ENCODE measurements at places on chromosomes 16 and 17. TPM values are rescaled to one million over a fixed set of nuclear protein-coding genes. Genes with fewer than 3 reads are reported as not detected.

Gene CDH11
- polyA plus RNA-seq = 32.7 TPM

GRCh38 chr16:69830534-69831211, 68.5 kb downstream of the WWP2 start:
- DNase-seq = peak; percentile 80

Gene TSNAXIP1
- polyA plus RNA-seq = 1.0 TPM

DNA sequence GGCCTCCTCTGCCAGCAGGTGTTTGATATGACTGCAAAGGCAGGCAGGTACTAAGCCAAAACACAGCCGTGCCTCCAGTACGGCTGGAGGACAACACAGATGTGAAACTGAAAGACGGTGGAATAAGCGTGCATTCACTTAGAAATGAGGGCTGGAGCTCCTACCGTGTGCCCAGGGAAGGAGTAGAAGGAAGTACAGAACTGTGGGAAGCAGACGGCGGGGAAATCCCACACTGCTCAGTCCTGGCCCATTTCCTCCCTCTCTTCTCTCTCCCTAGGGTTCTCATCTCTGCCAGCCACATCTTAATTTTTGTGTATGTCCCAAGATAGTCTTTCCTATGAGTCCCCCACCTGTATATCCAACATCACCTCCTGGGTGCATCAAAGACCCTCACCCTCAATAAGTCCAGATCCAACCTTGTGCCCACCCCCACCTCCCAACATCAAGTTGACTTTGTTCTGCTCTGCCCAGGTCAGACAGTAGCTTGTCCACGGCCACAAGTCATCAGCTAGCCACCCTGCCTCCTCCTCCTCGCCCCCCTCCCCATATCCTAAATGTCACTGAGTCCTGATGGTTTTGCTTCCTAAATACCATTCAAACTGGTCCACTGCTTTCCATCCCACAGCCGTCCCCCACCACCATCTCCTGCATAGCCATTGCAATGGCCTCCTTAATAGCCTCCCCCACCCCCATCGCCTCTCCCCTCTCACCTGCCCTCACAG, 77.1 kb upstream of the RPL38 start:
- DNase-seq = no peak

Gene NTN1
- 0.13 TPM for polyA plus RNA-seq

DNA sequence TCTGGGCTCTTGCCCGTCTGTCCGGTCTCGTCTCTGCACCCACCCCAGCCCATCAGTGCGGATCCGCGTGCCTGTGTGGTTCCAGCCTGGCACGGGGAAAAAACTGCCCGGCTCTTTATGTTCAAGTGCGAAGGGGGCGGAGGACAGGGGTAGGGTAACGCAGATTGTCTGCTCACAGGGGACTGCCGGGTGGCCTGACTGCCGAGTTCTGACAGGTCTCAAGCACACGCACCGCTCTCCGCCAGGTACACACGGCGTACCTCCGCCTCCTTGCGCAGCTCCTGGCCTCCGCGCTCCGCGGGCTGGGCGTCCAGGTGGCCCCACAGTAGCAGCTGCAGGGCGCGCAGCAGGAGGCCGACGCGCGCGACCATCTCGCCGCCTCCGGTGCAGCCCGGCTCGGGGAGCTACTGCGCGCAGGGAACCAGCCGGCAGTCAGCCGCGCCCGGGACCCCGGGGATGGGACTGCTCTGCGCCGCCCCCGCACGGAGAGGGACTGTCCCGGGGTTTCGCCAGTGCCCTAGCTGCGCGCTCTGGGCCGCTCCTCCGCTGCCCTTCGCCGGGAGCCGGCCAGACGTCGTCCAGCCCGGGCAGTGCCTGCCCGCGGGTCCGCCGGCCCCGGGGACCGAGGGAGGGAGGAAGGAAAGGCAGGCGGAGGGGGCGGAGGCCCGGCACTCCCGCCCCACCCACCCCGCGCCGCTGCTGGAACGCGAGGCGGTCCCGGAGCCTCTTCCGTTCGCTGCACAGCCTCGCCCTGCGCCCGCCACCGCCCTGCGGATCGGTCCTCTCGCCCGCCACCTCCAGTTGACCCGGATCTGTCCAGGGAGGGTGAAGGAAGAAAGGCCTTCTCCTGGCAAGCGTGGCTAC, at the start of gene MMP28:
TSS of gene MMP28 (minus strand) at position 635 of the 864 bp plus-strand sequence. CDS start at position 371, 264 bp downstream.
- DNase-seq = peak; percentile 34

GRCh38 chr17:51722994-51723393, 435.5 kb downstream of the CA10 start:
- no peak for DNase-seq

Gene VAC14
- 57.9 TPM for polyA plus RNA-seq

Gene TBC1D3D
- polyA plus RNA-seq = not detected

DNA sequence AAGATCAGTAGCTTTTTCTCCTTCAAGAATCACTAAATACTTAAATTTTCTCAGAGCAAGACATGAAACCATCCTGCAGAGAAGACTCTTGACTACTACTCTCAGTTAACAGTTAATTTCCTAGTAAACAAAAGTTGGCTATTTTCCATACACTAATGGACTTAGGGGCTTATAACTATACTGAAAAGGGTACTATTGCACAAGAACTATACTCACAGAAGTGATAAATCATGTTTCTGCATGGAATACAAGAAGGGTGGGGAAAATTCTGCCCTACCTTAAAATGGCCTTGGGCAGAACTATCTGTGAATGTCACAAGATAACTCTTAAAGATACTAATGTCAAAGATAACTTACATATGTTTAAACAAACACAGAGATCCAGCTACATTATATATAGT, 12.5 kb downstream of the ZNF652 start:
- DNase-seq = no peak

Gene TAC4
- 0.27 TPM for polyA plus RNA-seq

- no peak for DNase-seq
These were observed 3.0 kb downstream of the CACNG1 start for GRCh38 chr17:67047382-67047781.

DNA sequence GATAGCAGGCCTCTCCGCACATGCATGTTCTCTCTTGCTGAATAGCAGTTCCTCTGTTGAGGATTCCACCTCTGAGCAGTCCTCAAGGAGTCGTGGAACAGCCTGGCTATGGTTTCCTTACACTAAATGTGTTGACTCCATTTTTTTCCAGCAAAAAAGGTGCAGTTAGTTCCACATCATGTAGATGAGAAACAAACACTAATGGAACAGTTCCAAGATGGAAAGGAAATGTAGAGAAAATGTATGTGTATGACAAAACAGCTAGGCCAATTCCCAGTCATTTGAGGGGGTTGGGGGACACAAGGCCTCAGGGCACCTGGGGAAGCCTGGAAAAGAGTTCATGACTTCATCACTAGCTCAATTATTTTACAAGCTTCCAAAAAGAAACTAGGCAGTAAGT, 90.0 kb downstream of the CFDP1 start:
- peak; percentile 75 for DNase-seq

DNA sequence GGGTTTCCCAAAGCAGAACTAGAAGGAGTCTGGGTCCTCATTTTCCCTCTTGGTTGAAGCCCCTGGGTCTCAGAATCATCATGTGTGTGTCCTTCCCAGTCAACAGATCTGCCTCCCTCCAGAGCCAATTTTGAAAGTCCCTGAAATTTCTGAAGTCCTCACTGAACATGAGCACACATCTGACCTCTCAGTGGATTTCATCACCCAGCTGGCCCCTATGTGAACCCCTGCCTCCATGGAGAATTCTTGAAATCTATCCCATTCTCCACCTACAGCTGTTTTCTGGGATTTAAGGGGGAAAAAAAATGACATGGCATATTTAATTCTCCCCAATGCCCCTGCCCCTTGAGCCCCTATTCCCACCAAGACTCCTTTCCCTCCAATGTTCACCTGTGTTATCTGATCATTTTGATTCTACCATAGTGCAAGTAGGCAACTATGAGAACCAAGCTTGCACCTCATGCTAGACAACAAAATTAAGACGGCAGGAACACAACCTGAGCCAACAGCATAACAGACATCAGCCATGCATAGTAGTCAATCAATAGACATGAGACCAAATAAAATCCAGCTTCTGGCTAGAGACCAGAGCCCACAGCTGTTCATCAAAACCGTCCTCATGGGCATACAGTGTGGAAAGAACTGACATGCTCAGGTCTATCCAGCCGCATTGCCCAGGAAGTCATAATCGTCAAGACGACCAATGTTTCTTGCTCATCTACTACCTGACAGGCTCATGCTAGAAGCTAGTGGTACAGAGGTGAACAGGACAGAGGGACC, 14.9 kb downstream of the SOX9 start:
- DNase-seq = no peak

Gene HSD17B1
- polyA plus RNA-seq = 0.41 TPM

GRCh38 chr16:12062343-12063003, 85.9 kb downstream of the SNX29 start:
- DNase-seq = peak; percentile 48

Measured in endothelial cell of umbilical vein (primary cell).